Left cardiac atrium (tissue), 4 donors: ENCODE measurements at places on chromosomes 2 and 18.

GRCh38 chr2:67309281-67309680 is 87.9 kb upstream of the ETAA1 start:
- no peak for DNase-seq

- no peak for DNase-seq
These were observed 92.0 kb downstream of the ZNF236 start for GRCh38 chr18:76914314-76914713.

DNA sequence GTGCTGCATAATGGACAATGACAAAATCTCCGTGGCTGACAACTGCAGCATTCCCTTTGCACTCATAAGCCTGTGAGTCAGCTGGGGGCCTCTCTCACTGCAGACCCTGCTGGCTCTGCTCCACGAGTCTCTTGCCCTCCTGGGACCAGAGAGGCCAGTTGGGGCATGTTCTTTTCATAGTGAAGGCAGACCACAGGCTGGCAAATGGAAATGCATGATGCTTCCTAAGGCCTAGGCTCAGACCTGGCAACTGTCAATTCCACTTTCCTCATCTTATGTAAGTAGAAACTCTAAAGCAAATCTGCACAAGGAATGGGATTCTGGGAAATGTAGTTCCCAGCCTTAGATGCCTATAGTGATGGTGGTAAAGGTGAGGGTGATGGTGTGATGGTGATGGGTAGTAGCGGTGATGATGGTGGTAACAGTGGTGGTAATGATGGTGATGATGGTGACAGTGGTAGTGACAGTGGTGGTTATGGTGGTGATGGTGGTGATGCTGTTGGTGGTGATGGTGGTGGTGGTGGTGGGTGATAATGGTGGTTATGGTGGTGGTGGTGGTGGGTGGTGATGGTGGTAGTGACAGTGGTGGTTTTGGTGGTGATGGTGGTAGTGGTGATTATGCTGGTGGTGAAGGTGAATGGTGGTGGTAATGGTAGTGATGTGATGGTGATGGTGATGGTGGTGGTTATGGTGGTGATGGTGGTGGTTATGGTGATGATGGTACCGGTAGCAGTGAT is 185.8 kb upstream of the ARL4C start:
- DNase-seq = no peak

- DNase-seq = no peak
These were observed 132.4 kb upstream of the APCDD1 start for GRCh38 chr18:10322004-10322403.

DNA sequence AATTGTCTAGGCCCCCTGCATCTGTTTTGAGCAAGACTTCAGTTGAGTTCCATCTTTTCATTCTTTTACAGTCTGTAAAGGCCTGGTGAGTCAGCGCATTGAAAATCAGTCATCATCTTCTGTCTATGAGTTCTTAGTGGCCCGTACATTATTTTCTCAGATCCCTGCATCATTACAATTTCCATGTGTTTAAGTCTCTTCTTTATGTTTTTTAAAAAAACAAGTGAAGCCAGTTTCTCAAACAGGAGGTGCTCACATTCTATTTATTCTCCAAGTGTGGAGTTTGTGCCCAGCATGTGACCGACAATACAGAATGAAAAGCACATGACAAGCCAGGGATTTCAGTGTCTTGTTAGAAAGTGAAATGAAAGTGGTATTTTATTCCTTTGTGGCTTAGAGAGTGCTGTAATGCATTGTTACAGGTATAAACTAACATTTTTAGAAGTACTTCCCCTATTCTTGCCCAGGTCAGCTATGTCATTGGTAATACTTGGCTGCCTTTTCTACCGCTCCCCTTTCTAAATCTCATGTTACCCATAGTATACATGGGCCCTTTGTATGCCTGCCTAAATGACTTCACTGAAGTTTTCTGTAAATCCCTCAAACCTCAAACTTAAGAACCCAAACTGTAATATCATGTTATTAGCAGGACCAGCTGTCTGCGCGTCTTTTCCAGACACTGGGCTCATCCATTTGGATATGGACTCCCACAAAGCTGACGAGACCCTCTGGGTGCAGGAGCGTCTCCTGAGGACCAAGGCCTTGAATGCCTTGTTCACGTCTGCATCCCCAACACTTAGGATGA is 67.6 kb downstream of the FEZ2 start:
- no peak for DNase-seq
